H54 (cell line): ENCODE measurements at places on chromosomes 7 and 10.

- no peak for DNase-seq
These were observed 202.9 kb downstream of the ZNF248 start for GRCh38 chr10:37654466-37654865.

DNA sequence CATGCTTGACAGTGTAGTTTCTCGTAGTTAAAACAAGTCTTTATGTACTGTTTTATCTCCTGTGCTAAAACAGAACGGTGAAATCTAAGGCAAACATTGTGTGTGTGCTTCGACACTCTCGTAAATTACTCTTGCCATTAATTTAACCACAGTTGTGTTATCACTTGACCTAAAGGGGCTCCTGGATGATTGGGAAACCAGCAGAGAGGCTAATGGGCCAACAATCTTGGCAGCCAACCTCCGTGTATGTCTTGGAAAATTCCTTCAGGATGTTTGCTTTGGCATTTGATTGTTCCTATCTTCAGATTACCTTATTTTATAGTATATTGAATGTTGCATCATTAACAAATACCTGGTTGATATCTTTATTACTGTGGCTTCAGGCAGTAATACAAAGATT is 409.5 kb downstream of the SDK1 start:
- no peak for DNase-seq

DNA sequence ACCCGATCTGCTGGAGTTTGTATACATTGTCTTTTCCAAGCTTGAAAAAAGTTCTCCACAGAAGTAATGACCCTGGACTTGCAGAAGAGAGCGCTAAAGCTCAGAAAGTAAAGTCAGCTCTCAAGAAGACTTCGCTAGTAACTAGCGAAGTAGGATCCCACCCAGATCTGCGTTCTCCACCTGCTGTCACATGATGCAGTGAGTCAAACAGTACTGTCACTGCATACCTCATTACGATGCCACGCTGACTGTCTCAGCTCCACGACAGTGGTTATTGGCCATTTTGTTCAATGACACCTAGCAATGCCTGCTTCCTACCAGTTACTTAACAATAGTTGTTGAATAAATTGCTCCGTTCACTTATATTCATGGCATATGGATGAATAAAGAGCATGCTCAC is 29.7 kb upstream of the SEC61G start:
- DNase-seq: peak; percentile 86

- no peak for DNase-seq
These were observed 151.6 kb upstream of the UNC5B start for GRCh38 chr10:71060476-71061426.

- no peak for DNase-seq
These were observed 145.6 kb upstream of the ZNF32 start for GRCh38 chr10:43794181-43794815.

DNA sequence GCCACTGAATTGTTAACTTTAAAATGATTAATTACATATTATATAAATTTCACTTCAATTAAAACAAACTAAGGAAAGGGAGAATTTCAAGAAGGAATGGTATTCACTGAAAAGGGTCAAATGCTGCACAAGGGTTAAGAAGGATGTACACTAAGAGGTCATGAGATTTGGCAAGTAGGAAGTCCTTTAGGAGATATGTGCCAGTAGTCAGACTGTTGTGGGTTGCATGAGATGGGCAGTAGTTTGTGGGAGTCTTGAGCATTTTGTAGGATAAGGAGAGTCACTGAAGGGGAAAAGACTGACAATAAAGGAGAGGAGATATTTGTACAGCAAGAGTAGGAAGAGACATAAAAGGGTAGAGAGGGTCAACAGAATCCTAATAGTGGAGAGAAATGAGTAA is 12.4 kb upstream of the PTPN12 start:
- DNase-seq: no peak

DNA sequence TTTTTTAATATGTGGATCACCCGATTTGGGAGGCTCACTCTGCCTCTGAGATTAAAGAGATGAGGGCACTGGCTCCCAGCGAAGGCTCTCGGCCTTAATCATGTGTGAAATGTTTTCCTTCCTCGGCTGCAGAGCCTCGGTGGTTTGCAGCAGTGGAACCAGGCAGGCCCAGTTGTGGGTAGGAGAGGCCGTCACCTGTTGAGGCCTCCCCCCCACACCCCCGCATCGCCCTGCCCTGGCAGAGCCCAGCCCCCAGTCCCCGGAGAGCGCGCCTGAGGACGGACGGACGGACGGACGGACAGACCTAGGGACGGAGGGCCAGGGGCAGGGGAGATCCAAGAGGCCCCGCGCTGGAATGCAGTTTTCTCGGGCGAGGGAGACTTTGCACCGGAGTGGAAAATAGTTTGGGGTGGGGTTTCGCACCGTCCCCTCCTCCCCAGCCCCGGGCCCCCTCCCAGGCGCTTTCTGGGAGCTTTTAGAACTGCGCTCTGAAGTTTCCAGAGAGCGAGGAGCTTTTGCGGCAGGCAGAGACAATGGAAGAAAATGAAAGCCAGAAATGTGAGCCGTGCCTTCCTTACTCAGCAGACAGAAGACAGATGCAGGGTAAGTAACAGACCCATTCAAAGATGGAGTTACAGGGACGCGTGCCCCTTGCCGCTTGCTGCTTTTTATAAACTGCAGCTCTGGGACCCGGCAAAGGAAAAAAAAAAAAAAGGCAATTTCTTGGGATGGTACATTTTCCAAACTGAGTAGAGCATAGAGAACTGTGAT is at the start of gene KIAA1217:
Gene KIAA1217 (plus strand): TSS at position 478 of the 771 bp plus-strand sequence. CDS start 56 bp downstream, at position 534.
- DNase-seq: no peak

GRCh38 chr10:131264110-131264788 is 47.3 kb downstream of the TCERG1L start:
- DNase-seq: no peak

GRCh38 chr10:77328272-77328816 is 309.3 kb downstream of the KCNMA1 start:
- no peak for DNase-seq

DNA sequence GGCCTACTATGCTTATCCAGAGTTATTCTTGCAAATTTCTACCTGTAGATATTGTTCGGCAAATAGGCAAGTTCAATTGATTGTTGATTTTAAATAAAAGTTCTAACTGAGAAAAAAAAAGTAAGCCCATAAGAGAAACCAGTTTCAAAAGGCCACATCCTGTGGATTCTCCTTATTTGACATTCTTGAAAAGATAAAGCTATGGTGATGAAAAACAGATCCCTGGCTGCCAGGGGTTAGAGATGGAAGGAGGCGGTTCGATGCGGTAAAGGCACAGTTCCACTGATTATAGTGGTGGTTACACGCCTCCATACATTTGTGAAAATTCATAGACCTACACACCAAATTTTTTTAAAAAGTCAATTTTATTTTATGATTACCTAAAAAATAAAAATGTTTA is 347.8 kb downstream of the KCNMA1 start:
- DNase-seq: no peak

DNA sequence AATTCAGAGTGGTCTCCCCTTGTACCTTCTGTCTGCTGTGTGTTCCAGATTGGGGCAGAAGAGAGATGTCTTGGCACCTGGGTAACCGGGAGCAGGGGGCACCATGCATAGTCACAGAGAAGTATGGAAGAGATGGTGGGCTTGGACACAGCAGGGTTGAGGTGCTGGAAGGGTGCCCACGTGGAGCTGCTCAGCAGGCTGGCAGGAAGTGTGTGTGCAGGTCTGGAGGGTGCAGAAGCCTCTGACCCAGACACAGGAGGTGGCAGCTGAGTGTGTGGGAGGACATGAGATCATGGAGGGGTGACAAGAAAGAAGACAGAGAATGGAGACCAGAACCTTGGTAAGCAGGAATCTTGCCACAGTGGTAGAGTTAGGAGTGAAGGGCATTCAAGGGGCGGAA is 42.3 kb upstream of the DUSP5 start:
- DNase-seq: no peak

- DNase-seq: no peak
These were observed 211.1 kb upstream of the ZNF804B start for GRCh38 chr7:88548399-88548798.

DNA sequence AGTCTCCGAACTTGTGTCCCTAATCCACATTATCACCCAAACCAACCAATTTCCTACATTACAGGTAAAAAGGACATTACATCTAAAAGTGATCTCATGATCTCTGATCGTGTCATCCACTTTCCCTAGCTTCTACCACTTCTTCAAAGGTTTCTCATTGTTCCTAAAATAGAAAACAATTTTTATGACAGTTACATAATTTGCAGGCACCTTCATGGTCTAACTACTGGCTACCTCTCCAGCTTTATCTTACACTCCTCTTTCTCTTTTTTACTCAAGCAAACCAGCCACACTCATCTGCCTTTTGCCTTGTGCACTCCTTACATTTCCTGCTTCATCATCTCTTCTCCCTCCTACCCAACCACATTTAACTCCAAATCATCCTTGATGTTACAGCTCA is 886.7 kb upstream of the SORCS1 start:
- no peak for DNase-seq

GRCh38 chr10:47287805-47288204 is 12.2 kb upstream of the GDF10 start:
- DNase-seq: no peak

GRCh38 chr10:126459878-126460481 is 71.7 kb upstream of the ADAM12 start:
- peak; percentile 67 for DNase-seq

DNA sequence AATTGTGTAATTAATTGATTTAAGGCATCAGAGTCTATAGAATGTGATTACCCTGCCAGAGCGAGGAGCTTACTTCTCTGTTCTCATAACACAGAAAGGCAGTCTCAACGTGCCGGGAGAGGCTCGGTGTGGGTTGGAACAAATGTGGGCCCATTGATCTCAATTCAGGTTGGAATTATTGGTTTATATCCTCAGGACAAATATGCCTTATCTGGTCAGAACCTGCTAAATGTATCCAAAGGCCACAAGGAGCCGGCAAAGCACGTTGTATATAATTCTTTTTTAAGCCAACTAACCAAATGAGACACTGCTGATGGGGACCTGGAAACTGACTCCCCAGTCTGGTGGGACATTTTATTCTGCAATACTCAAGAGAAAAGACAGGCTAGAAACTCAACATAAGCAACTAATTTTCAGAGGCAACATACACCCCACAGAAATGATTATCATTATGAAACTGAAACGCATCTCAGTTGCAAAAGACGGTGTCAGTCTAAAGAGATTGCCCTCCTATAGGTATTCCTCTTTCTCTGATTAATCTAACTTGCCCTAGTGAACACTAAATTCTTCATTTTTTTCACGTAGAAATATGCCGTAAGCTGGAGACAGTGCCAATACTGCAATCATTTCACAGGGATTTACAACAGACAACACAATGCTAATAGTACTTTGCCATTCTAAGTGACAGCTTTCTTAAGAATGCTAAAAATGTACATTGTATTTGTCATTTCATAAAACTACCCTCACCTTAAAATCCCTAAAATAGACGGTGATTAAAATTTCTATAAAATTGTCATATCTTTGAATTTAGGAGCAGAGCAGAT is 9.4 kb downstream of the EBF3 start:
- no peak for DNase-seq

DNA sequence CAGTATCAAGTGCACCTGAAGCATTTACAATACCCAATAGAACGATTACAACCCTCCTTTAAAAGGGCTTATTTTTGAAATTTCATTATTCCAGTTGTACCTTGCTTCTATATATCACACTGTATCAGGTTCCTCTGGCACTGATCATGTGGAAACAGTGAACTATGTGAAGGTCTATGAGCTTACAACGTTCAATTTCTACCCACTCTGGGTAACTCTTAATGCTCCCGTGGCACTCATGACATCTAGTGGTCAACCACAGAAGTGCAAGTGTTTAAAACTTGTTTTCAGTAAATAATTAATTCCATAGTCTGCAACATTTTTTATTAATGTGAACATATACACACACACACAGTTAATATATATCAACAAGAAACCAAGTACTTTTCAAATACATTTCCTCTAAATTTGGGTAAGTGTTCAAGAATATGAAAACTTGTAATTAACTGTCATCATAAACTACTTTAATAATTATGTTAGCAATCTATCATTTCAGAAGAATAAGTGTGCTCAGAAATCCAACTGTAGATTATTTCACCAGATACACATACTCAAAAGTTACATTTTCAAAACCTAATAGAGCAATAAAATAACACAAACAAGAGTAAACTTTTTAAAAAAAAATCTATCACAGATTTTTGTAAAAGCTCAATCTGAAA is 61.0 kb downstream of the MPP7 start:
- peak; percentile 28 for DNase-seq

DNA sequence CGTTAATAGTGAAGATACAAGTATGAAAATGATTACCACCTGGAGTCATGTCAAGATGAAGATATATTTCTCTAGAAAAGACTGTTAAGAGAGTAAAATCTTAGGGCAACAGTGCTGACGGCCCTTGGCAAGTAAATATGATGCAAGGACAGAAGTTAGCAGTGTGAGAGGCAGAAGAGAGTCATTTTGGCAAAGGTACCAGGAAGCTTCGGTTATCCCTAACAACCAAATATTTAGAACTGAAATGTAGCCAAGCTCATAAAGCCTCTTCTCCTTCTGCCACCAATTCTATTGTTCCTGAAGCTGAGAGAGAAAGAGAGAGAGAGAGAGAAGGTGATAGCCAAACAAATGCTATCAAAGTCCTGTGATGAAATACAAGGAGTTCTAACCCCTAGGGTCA is 109.6 kb downstream of the MACC1 start:
- no peak for DNase-seq

- no peak for DNase-seq
These were observed 461 bp upstream of the ETV1 start for GRCh38 chr7:13989949-13990305.

DNA sequence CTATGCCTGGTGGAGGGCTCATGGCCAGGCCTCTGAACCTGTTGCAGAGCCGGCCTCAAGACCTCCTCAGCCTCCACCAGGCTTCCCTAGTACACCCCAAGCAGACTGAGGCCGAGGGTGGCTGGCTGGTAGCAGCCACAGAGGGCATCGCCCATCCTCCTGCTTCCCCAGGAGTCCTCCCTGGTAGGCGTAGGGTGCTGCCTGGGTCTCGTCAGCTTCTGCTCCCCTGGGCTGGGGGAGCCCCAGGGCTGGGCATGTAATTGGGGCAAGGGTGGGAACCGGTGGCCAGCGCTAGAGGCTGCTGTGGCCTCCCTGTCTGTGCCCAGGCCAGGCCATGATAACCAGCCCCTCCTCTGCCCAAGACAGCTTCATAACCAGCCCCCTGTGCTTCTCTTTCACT is 32.6 kb downstream of the TBATA start:
- DNase-seq: no peak

- DNase-seq: no peak
These were observed 202.8 kb downstream of the RAPGEF5 start for GRCh38 chr7:22154143-22154529.

DNA sequence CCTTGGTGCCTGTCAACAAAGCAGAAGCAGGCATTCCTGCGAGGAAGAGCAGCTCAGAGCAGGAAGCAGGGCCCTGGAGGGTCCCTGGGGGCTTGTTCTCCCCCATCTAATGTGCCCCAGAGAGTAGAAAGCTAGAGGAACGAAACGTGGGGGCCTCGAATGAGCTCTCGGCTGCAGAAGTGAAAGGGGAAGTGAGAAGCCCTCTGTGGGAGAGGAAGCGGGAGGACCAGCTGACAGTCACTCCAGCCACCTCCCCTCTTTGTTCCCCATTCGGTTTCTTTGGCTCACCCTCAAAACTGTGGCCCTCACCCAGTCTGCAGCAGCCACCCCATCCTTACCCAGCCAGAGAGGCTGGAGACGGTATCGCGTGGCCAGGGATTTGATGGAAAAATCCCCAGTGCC is 25.0 kb downstream of the C10orf105 start:
- no peak for DNase-seq
